ENCODE measurements at places on chromosomes 1 and 21.

DNA sequence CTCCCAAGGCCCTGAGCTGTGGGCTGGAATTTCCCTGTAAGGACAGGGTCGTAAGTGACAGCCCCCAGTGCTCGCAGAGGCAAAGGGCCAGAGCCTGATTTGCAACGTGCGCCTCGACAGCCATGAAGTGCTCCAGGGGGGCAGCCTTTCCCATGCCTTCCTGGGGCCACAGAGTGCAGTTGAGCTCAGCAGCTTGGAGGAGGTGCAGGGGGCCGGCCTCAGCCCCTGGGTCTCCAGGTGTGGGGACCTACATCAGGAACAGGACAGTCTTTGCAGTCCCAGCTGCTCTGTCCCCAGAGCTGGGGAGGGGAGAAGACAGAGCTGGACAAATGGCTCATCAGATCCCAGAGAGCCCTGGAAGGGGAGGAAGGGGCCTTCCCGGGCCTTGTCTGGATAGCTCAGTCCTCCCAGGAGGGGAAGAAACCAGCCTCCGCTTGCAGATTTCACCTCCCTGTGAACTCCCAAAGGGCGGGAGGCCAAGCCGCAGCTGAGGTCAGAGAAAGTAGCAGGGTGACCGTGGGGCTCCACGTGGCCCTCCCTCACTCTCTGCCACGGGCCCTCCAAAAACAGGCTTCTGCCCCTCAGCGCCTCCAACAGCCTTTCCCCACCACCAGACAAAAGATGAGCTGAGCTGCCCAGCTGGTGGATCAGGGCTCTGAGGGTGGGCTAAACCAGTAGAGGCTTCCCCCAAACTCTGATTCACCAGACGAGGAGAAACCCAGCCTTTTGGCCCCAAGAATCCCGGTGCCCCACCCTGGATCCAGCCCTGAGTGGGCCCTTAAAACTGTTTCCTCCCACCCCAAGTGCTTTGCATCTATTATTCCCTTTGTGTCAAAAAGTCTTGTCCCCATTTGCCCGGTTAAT, 76.5 kb downstream of the DHRS3 start:
- no peak for DNase-seq

DNA sequence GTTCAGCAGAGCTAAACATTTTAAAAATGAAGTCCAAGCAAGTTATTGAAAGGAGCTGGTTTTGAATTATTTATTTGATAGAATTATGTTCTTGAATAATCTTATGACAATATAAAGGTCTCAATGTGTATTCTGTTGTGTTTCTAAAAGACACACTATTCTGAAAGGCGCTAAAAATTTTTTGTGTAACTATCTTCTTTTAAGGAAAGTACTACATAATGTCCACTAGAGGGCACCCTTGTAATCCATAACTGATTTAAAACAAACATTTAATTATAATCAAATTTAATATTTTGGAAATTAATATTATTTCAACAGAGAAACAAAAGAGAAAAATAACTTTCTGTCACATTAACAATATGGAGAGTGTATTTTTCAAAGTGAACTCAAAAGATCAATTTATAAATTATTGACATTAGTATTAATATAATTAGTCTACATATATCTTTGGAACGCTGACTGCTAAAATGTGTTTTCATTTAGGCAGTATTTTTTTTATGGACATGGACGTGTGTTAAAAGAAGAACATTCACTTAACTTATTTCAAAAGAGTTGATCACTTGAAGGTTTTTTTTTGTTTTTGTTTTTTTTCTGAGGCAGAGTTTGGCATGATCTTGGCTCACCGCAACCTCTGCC, 248.4 kb downstream of the DENND1B start:
- no peak for DNase-seq

GRCh38 chr1:30818568-30819243, 61.1 kb upstream of the LAPTM5 start:
- no peak for DNase-seq

DNA sequence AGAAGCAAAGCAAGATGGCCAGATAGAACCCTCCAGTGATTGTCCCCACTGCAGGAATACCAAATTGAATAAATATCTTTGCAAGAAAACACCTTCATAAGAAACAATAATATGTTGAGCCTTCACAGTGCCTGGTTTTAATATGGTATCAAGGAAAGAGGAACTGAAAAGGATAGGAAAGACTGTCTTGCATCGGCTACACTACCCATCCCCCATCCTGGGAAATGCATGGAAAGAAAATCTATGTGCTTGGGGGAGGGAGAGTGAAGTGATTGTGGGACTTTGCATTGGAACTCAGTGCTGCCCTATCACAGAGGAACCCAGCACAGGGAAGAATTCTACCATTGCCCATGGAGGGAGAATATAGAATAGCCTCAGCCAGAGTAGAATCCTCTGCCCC, 28.6 kb upstream of the AK5 start:
- no peak for DNase-seq

- DNase-seq: no peak
Measured at GRCh38 chr21:14895792-14896191, 169.0 kb downstream of the NRIP1 start.

Measured in activated CD4-positive, alpha-beta T cell treated with anti-CD3 and anti-CD28 coated beads, Interleukin-2, amount 50 U/mL, for 24 hours (primary cell).